Stimulated activated CD8-positive, alpha-beta memory T cell treated with anti-CD3 and anti-CD28 coated beads, Interleukin-4, amount 100 ng/mL, for 24 hours (primary cell): ENCODE measurements at places on chromosomes 2 and 18.

DNA sequence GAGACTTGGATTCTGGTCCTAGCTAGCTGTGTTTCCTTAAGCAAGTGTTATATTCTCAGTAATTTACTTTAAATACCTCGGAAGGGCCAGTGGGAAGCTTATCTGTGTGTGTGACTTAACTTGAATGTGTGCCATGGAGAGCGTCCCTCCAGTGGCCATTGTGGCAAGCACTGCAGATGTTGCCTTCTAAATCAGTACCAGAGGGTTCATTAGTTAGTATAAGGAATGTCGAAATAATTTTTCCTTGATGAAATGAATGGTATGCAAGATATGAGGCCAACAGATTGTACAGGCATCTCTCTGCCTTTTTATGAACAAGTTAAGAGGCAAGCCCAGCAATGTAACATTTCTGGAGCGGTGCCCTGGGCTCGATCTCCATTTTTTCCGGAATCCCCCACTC is 52.0 kb downstream of the FBXO36 start:
- no peak for DNase-seq

GRCh38 chr2:105567996-105568494 is 169.2 kb upstream of the FHL2 start:
- no peak for DNase-seq

DNA sequence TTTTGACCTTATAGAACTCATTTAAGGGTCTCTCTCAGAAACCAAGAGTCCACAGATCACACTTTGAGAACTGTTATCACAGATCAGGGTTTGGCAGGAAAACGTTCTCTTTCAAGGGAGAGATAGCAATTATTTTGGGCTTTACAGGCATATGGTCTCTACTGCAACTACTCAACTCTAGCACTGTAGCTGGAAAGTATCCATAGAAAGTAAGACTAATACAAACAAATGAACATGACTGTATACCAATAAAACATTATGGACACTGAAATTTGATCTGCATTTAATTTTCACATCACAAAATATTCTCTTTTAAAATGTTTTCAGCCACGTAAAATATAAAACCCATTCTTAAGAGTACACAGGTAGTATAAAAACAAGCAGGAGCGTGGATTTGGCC is 100.5 kb downstream of the TRIP12 start:
- DNase-seq: no peak

DNA sequence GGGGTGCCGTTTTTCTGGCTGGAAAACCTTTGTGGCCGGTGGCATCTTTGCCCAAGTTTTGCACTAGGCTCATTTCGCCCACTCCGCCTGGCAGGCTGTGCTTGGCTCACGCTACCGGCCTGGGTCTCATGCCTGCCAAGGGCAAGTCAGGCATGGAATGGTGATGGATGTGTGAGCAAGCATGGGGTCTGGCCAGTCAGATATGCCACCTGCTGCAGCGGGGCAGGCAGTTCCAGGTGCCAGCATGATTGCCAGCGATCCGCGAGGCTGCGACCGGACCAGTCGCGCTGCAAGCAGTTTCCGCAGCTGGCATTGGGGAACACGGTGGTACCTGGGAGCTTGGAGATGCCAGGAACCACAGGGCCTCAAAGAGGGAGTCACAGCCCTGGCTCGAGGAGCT is 40.6 kb downstream of the TAF1B start:
- DNase-seq: no peak

DNA sequence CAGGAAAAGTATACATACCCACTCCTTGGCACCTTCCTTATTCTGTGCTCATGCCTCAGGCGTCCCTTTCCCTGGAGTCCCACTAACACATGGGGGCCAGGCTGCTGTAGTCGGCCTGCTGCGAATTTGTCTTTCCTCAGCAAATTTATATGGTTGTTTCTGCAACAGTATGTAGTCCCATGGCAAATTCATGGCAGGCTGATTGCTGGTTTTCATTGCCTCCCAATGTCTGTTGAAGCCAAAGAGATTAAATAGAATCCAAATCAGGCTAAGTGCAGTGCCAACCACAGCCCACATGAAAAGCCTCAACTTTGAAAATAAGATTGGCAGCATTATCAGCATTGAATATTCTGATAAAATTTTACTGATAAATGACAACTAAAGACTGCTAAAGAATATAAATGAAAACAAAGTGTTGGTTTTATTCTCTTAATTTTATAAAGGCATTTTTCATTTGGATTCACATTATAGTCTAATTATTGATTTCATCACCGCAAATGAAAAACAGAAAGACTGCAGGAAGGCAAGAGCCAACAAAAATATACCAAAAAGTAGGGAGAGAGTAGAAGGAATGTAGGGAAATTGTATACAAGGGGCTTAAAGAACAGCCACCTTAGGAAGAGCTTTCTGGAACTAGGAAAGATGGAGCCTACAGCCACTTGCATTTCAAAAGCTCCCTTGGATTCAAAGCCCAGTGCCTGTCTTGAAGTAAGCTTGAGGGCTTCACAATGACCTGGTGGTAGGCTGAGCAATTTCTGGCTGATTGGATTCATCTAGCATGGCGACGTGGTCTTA is 283.7 kb upstream of the MMADHC start:
- no peak for DNase-seq

- no peak for DNase-seq
These were observed 5.1 kb downstream of the RHOB start for GRCh38 chr2:20451761-20452499.

DNA sequence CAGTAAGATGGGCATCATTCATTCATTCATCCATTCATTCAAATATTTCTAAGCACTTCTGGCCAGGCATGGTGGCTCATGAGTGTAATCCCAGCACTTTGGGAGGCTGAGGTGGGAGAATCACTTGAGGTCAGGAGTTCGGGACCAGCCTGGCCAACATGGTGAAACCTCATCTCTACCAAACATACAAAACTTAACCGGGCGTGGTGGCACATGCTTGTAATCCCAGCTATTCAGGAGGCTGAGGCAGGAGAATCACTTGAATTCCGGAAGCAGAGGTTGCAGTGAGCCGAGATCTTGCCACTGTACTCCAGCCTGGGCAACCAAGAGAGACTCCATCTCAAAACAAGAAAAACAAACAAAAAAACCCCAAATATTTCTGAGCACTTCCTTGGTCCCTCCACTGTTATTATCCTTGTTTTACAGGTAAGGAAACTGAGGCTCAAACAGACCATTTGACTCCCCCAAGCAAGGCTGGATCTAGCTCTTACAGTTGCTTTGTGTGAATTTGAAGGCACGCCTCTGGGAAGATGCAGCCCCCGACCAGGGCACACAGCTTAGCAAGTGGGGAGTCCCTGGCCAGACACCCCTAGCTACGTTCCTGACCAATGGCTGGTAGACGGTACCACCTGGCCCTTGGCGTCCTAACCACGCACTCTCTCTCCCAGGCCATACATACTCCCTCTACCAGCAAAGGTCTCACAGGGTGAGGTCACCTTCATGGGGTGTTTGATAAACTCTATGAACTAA is 50.6 kb upstream of the ODC1 start:
- DNase-seq: no peak
